ENCODE measurements at places on chromosomes 11 and 22.

GRCh38 chr11:60699284-60699691 is at the start of gene MS4A8:
MS4A8 (plus strand) TSS chr11:60699612; CDS start chr11:60700861, 1,249 bp downstream.
- no peak for DNase-seq

GRCh38 chr22:30036656-30037055 is 43.6 kb upstream of the HORMAD2 start:
- DNase-seq, result peak; percentile 48

DNA sequence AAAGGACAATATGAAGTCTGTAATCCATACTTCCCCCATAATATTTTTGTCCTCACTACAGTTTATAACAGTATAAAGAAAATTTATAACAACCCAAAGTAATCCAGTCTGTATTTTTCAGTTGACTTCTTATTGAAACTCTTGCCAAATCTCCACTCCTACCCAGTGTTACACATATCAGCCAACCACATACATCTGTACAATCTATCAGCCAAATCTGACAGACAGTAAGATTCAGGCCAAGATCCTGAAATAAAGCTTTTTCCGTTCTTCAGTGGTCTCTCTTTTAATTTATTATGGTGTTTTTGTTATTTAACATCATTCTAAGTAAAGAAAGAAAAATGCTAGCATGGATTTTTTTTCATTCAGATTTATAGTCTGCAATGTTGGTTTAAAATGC is 2370.9 kb upstream of the RAG2 start:
- no peak for DNase-seq

DNA sequence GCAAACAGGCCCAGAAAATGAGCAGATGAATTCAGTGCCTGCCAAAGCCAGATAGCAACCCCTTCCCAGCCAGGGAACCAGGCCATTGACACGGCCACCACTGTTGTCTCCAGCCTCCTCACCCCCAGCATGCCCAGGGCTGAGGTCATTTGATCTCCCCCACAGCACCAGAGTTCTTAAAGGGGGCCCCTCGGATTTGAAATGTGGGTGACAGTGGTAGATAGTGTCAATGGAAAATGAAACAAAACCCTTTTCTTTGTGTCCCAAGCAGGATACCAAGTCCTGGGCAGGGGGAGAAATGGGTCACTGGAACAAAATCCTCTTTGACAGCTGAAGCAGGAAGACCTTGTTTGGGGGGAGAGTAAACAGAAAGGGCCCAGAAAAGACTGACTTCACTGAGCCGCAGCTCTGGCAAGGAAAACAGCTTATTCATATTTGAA is 14.3 kb upstream of the ACCSL start:
- DNase-seq, result no peak

- DNase-seq, result no peak
Observed at GRCh38 chr22:39955675-39956074, 4.5 kb upstream of the TMA7B start.

DNA sequence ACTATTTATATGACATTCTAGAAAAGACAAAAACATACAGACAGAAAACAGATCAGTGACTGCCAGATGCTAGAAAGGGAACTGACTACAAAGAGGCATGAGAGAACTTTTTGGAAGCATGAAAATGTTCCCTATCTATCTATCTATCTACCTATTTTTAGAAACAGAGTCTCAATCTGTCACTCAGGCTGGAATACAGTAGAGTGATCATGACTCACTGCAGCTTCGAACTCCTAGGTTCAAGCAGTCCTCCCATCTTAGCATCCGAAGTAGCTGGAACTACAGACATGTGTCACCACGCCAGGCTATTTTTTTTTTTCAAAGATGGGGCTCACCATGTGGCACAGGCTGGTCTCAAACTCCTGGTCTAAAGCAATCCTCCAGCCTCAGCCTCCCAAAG is 6.9 kb downstream of the SBF2 start:
- no peak for DNase-seq

DNA sequence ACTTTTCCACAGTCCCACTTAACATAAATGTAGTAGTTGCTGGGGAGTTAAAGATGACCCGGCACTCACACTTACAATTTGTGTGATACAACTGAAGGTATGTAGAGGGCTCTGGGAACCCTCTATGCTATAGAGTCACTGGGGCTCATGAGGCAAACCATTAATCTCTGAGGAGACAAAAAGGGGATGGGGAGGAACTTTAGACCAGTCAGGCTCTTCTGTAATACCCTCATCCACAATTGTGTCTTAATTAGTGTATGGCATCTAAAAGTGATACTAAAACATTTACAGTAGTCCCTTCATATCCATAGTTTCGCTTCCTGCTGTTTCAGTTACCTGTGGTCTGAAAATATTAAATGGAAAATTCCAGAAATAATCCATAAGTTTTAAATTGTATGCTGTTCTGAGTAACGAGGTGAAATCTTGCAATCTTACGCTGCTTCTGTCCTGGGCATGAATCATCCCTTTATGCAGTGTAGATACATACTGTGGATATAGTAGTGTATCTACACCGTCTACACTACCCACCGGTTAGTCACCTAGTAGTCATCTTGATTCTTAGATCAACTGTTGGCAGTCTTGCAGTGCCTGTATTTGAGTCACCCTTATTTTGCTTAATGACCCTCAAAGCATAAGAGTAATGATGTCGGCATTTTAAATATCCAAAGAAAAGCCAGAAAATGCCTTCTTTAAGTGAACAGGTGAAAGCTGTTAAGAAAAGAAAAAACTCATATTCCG is 12.2 kb downstream of the CBL start:
- peak; percentile 77 for DNase-seq

DNA sequence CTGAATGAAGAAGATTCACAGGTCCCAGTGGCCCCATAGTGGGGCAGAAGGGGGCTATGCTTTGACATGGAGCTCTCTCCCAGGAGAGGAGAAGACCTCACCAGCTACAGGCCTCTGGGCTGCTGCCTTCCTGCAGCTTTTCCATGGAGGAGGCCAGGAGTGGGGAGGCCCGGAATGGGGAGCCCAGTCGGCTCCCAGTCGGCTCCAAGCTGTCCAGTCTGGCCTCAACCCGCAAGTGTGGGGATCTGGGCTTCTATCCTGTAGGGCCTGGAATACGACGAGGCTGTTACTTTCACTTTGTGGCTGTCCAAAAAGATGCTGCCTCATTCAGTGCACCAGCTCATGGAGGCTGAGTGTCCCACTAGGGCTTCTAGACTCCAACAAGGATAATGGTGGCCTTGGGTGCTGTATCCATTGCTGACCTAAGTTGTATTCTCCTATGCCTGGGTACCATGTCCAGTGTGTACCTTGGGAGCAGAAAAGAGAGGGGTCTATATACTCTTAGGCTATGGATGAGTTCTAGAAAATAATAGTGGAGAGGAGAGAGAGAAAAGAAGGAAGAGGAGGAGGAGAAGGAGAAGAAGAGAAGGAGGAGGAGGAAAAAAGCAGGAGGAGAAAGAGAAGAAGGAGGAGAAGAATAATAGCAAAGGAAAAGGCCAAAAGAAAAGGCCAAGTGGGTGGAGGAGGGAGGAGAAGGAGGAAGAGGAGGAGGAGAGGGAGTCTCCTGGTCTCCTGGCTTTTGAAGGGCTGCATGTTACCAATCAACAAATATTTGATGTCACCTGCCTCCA is 1.1 kb downstream of the MYO18B start:
- DNase-seq, result no peak

GRCh38 chr22:26573026-26573662 is 16.8 kb downstream of the TPST2 start:
- DNase-seq, result no peak

- DNase-seq, result peak; percentile 54
Observed at GRCh38 chr11:46948378-46949131, 12.0 kb downstream of the CSTPP1 start.

GRCh38 chr11:29452146-29452545 is 564.7 kb downstream of the KCNA4 start:
- DNase-seq, result no peak

DNA sequence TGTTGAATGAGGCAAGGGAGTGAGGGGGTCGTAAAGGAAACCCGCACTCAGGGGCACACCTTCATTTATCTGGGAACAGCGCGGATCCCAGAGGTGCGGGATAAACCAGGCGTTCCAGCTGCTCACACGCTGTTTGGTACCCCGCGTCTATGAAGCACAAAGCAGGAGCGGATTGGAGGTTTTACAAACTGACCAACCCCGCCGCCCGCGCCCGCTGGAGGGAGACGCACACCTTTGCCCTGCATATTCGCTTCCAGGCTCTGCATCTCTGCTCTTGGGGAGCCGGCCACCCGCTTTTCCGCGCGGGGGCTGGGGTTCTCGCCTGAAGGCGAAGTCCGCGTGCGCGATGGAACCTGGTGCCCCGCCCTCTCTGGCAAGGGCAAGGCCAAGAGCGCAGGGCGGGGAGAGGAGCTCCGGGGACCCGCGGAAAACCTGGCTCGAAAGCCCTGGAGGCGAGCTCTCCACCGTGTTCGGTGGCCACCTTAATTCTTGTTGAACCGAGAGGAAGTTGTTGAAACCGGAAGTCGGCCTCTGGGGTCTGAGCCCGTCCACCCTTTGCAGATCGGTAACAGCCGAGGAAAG is 6.8 kb upstream of the ALX4 start:
- no peak for DNase-seq

GRCh38 chr11:6834021-6834420 is 11.5 kb upstream of the OR10A5 start:
- DNase-seq, result no peak

DNA sequence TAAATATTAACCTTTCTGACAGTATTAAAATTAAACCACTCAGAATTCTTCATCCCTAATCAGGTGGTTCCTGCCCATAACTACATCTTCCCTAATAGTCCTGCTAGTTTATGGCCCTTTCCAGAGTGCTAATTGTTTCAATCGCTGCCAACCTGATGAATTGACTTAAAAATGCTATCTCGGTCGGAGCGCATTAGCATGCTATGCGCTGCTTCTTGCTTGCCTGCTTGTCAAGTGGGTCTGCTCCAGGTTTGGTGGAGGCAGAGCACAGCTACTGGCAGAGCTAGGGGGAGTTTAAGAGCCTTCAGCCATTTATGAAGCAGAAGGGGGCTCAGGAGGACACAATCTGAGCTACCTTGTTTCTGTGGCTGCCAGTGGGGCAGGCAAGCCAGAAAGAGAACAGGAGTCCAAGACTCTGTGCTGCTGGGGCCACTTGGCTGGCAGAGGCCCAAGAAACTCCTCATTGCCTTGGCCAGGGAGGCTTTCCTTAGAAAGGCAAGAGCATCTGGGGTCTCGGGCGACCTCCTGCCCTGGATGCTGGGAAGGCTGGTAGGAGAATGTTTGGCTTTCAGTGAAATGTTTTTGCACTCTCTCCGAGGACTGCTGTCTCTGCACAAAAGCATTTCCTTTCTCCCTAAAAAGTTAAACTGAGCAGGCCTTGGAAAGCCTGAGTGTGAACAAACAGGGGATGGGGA is 62.1 kb upstream of the PHOX2A start:
- DNase-seq, result no peak

GRCh38 chr22:27065279-27065678 is 407.9 kb downstream of the MIAT start:
- no peak for DNase-seq

GRCh38 chr11:101915791-101916291 is 481 bp downstream of the ANGPTL5 start:
- DNase-seq, result peak; percentile 20

DNA sequence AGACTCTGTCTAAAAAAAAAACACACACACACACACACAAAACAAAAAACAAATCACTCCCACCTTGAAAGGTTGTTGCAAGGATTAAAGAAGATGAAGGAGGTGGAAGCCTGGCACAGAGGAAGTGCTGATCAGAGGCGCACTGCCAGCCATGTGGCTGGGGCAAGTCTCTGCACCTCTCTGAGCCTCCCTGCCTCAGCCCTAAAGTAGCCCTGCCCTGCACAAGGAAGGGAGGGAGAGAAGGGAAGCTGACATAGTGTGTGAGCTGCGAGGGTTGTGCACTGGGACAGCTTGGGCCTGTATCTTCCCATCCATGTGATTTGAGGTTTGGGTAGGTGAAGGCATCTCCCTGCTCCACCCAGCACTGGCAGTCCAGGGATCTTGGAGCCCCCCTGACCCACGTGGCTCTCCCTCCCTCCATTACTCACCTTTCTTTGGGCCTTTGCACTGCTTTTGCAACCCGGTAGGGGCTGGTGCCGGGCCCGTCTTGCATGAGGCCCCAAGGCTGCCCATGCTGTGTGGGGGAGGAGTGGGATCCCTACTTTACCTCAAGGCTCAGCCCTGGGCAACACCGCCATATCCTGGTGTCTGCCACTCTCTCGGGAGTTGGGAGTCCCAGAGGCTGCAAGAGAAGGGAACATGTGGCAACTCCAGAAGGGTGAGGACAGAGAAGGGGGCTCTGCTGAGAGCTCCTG is 30.5 kb downstream of the IFT27 start:
- DNase-seq, result no peak

DNA sequence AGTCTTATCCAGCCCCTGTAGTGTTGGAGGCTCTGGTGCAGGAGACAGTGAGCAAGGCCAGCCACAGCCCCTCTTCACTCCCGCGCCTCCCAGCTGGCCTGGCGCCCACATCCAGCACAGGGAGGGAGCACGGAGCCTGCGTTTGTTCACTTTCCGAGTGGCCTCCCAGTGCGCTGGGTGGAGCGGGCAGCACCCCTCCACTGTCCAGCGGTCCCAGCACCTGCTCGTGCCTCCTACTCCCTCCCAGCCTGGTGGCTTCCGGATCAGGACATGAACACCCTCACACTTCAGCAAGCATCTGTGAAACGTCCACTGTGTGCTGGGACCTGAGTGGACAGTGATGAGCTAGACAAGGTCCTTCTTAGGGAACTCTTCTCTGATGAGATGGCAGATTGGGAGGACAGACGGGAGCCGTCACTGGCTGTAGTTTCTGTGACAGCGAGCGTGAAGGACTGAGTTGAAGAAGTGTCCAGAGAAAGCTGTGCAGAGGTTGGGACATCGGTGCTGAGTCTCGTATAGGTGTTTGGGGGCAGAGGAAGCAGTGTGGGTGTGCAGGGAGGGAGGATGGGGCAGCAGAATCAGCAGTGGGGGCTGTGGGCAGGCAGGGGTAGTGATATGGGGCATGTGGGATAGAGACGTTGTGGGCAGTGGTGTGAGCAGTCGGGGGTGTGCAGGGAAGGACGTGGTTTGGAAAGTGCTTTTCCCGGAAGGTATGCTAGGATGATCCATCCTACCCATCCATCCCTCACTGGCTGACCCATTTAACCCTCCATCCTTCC is 256.8 kb downstream of the TBC1D22A start:
- no peak for DNase-seq

GRCh38 chr22:47474895-47475294 is 712.4 kb downstream of the TBC1D22A start:
- no peak for DNase-seq

GRCh38 chr22:28892175-28892731 is 8.9 kb downstream of the ZNRF3 start:
- DNase-seq, result no peak

DNA sequence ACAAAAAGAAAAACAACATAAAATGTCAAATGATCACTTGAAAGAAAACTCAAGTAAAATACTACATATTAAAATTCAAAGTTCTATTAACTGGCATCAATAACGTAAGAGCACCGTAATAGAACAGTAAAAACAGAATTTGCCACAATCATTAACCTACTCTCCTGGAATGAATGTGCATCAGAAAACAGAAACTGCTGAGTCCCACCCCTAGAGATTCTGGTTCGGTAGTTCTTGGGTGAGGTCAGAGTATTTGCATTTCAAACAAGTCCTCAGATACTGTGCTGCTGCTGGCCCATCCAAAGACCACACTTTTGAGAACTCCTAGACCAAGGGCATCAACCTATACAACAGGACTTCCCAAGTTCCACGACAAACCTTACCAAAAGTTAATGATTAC is 23.5 kb downstream of the PITPNB start:
- no peak for DNase-seq

- no peak for DNase-seq
Observed at GRCh38 chr11:32039149-32039548, 51.7 kb upstream of the RCN1 start.

GRCh38 chr11:96021901-96022650 is 98.2 kb upstream of the MTMR2 start:
- DNase-seq, result no peak

GRCh38 chr11:709109-709997 is 3.3 kb downstream of the EPS8L2 start:
- no peak for DNase-seq

Data from AG08396 (cell line).